CD4-positive, alpha-beta T cell treated with Interferon alpha-2 for 1 hour (primary cell): ENCODE measurements at places on chromosomes 7 and 10.
A peak's percentile ranks its signal among the peaks of the same experiment; 100 is the strongest.

DNA sequence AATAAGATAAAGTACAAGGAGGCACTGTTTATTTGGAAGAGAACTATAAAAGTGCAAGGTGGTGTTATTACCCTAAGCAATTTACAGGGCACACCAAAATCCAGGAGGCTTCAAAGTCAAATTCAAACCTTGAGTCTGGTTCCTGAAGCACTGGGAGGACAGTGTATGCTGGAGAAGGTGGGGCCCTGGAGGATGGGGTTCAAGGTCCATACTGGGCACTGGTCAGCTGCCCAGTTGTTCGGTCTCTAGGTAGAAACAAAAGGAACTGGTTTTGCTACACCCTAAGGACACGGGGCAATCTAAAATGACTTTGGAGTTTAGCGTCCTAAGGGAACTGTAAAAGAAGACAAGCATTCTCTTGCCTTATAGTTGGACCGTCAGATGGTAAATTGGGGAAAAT lies 78.4 kb upstream of the ELMO1 start:
- DNase-seq = no peak

DNA sequence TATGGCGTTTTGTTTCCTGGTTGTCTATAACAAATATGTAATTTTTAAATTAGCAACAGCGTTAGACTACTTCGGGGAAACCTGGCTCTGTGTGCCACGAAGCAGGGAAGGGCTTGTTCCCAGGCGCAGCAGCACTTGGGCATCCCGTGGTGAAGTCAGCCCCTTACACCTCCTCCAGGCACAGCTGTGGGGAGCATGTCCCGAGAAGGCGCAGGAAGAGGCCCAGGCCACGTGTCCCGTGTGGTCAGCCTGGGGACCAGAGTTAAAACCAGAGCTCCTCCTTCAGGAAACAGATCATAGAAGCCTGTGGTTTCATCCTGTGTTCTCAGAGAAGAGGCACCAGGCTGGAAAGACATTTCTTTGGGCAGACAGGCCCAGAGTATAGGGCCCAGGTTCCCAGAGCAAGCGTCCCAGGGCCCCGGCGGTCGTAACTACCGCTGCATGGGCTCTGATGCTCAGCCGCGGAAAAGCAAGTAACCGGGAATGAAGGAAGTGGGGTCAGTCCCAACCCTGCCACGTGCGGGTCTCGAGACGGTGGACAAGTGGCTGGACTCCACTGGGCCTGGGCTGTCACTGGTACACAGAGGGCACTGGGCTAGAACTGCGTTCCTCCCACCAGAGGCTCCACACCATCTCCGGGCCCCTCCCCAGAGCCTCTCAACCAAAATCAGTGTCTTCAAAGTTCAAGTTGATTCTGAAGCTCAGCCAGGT lies 7.1 kb downstream of the NUDT1 start:
- DNase-seq = peak; percentile 15

DNA sequence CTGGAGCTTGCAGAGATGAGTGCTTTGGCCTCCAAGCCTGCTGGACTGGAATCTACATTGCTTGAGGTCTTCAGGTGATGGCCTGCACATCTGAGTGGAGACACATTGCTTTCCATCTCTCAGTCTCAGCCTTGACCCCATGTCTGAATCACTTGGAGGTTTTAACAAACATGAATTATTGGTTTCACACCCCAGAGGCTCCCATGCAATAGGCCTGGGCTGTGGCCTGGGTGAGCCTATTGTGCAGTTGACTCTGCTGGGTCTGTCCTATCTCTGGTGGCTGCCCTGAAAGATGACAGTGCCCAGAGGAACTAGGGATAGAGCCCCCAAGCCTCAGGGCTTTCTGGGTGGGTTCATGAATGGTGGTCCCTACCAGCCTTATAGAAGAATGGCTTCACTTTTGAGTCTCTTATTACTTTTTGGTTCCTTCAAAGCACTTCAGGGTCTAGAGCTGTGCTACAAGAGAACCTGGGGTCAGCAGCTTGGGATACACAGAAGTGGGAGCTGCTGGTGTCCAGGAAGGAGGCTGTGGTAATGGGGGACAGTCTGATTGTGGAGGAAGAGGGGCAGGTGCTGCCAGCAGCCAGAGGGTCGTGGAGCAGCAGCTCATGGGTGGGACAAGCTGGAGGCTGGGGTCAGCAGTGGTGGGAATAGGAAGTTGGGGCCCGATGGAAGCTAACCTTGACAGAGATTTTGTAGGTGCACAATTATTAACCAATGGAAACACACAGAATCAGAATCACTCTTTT lies 5.5 kb downstream of the RAMP3 start:
- DNase-seq = no peak

DNA sequence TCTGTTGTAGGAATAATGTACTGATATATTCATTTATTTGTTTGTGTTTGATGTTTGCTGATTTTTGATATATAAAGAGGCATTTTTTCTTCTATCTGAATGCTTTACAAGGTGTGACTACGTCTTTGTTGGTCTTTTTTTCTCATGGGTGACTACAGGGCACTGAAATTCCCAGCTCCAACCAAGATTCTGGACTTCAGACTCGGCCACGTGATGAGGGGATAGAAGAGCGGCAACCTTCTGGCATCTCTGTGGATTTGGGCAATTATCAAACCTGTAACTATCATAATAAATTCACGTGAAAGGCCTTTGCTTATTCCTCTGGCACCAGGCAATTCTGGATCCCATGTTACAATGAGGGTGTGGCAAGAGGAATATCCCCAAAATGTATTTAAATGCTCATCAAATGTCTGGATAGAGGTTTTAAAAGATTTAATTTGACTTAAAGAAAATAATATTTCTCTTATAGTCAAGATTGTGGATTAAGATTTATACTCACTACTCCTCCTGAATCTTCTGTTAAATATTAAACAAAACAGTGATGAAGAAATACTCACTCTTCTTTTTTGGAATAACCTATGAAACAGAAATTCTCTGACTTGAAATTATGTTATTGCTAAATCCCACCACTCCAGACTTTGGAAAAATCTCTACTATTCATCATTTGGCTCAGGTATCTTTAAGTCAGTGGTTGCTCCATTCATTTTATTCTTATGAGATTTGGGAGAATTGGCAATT lies 276.3 kb downstream of the GPR37 start:
- DNase-seq = no peak

DNA sequence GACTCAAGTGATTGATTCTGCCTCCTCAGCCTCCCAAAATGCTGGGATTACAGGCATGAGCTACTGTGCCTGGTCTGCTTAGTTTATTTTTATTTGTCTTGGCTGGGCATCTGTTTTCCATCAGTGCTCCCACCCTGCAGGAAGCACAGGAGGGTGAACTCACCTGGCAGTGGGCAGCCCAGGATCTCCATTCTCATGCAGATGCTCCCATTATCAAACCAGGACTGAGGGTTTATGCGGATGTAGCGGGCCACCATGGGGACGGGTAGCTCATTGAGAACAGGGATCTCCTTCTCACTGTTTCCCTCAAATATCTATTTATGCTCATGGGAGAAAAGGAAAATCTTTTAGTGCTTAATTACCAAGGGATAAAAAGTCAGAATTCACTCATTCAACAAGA lies 93.8 kb downstream of the CPXM2 start:
- no peak for DNase-seq

DNA sequence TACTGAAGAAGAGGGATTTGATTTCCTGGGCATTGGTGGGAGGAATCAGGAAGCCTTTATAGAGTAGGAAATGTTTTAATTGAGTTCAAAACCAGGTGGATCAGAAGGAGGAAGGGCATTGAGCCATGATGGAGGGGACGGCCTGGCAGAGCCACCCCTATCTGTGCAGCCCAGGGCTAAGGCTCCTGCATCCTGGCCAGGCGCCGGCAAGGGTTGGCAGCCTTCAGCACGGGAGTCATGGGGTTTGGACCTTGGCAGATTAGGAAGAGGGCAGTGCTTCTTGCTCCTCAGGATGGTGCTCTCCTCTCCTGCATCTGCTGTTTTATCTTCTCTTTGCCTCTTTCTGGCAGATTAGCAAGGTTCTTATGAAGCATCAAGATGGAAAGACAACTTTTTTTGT lies 12.5 kb downstream of the ZNF862 start:
- no peak for DNase-seq

GRCh38 chr7:39754326-39755120 lies 131.2 kb downstream of the RALA start:
- DNase-seq = no peak

DNA sequence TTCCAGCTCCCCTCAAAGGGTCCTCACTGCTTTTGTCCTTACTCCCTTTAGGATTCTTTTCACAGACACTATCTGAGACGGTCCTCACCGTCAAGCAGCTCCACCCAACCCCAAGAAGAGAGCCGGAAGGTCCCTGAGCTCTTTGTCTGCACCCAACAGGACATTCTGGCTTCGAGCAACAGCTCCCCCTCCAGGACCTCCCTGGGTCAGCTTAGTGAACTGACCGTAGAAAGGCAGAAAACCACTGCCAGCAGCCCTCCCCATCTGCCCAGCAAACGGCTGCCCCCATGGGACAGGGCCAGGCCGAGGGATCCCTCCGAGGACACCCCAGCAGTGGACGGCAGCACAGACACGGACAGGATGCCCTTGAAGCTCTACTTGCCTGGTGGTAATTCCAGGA lies 19.9 kb downstream of the MINDY4 start:
- no peak for DNase-seq

- no peak for DNase-seq
Observed at GRCh38 chr7:87225696-87226095, 6.2 kb upstream of the TMEM243 start.

DNA sequence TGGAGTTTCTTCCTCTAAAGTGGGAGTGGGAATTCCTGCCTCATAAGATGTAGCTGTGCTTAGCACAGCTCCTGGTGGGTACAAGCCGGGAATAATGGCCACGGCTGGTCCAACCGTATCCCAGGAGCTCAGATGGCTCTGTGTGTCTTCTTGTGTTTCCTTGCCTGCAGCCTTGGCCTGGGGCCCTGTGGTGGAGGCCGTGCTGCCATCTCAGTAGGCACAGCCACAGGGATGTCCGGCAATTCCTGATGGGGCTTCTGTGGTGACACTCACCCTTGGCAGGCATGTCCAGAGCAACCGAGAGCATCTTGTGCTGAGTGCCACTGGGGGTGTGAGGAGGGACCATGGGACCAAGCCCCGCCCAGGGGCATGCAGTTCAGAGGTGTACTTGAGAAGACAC lies 50.0 kb upstream of the AQP1 start:
- DNase-seq = no peak

DNA sequence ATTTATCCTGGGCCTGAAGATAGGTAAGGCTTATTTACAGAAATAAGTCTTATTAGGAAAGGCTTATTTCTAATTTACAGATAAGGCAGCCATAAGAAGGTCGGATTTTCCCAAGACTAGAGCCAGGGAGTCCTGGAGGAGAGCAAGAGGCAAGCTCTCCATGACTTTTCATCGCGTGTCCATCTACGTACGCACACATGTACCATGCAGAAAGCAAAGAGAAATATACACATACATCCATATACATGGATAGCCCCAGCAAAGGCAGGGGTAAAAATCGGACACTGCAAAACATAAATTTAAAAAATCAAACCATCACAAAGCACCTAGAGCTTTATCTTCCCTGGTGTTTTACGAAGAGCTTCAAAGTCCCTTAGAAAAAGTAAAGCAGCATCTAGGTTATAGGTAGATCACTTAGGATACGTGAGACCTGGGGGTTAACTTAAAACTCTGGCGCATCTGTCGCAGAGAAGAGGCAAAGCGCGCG lies 25.8 kb upstream of the ZRANB1 start:
- DNase-seq = no peak

- no peak for DNase-seq
Observed at GRCh38 chr7:111212857-111213523, 122.1 kb downstream of the LRRN3 start.

GRCh38 chr10:124867304-124867703 lies 65.7 kb downstream of the ABRAXAS2 start:
- DNase-seq = no peak

DNA sequence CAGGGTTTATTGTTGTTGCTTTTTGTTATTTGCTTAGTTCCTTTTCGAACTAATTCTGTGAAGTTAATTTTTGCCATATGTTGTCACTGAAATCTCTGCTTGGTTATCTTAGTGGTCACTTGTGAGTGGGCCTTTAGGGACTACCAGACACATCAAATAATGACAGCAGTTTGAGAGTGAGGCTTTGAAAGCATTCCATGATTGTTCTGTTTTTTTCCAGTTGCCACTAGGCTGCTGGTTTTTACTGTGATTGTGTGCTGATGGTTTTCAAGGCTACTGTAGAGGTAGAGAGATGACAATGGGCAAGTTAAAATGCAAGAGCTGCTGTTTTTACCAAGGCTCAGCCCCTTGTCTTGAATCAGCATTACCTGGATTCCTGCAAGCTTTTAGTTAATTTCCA lies 20.0 kb downstream of the SEPTIN7 start:
- DNase-seq = no peak

- peak; percentile 14 for DNase-seq
Observed at GRCh38 chr7:26369593-26369992, 77.9 kb downstream of the SNX10 start.

GRCh38 chr7:101582971-101583370 lies 46.1 kb downstream of the MYL10 start:
- no peak for DNase-seq

- DNase-seq = no peak
Observed at GRCh38 chr7:43753843-43754242, 4.6 kb upstream of the BLVRA start.

DNA sequence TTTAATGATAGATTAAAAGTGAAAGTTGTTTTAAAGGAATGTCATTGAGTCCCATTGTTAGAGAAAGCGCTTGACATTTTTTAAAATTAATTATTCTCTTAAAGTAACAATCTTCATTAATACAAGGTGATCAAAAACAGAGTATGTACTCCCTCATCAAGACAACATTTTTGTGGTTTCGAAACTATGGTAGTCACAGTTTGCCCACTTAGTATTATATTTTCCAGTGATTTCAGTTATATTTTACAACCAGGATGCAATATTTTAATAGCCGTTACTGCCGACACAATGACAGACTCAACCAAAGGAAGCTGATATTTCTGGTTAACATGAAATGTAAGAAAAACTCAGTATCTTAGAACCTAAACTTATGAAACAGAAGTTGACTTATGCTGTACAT lies 31.3 kb downstream of the MKX start:
- DNase-seq = no peak

DNA sequence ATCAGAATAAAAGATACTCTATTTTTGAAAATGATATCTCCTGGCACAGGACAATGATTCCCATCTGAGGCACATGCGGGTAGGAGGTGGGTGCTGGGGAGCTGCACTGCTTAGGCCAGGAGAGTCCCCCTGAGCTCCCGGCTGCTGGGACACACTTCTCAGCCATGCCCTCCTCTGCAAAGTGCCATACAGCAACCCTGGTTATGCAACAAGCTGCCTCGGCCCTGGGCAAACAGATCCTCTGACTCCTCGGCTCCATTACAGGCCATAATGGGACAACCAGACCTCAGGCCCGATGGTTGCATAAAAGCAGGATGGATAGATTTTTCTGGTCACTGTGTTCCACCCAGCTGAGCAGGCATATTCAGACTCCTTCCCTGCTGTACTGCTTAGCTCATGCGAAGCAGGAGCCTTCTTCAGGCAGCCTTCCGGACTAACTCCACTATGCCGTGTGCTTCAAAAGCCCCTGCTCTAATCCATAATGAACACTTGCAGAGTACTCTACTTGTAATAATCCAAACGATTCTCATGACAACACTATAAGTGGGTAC lies 6.5 kb upstream of the LEP start:
- no peak for DNase-seq
